ENCODE measurements at places on chromosomes 7 and 10.

GRCh38 chr7:157687845-157688532, 351.2 kb downstream of the DNAJB6 start:
- DNase-seq, result no peak

- DNase-seq, result no peak
These were observed 33.7 kb downstream of the ZNF777 start for GRCh38 chr7:149427096-149427680.

GRCh38 chr7:81811956-81812865, 42.4 kb upstream of the HGF start:
- DNase-seq, result no peak

DNA sequence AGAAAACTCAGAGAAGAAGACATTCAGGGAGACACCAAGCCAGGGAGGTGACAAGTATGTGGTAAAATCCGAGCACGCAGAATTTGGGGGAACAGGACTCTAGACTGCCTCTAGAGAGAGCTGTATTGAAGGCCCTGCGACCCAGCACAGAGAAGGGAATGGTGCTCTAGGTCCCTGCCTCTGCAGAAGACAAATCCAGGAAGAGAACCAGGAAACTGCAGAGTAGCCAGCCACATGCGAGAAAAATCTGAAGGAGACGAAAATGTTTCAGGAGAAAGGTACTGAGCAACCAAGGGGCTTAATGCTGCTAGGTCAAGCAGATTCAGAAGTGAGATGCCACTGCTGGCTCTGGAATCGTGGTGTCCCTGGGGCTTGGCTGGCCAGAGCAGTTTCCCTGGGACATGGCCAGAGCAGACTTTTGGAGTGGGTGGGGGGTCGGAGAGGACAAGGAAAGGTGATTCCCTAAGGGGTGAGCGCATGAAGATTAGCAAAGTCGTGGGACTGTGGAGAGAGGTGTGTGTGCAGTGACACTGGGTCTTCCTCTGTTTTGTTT, 158.0 kb upstream of the KLF6 start:
- no peak for DNase-seq

GRCh38 chr10:6621536-6621935, 41.5 kb upstream of the PRKCQ start:
- DNase-seq, result no peak

- DNase-seq, result no peak
These were observed 30.8 kb upstream of the UNCX start for GRCh38 chr7:1201916-1202315.

DNA sequence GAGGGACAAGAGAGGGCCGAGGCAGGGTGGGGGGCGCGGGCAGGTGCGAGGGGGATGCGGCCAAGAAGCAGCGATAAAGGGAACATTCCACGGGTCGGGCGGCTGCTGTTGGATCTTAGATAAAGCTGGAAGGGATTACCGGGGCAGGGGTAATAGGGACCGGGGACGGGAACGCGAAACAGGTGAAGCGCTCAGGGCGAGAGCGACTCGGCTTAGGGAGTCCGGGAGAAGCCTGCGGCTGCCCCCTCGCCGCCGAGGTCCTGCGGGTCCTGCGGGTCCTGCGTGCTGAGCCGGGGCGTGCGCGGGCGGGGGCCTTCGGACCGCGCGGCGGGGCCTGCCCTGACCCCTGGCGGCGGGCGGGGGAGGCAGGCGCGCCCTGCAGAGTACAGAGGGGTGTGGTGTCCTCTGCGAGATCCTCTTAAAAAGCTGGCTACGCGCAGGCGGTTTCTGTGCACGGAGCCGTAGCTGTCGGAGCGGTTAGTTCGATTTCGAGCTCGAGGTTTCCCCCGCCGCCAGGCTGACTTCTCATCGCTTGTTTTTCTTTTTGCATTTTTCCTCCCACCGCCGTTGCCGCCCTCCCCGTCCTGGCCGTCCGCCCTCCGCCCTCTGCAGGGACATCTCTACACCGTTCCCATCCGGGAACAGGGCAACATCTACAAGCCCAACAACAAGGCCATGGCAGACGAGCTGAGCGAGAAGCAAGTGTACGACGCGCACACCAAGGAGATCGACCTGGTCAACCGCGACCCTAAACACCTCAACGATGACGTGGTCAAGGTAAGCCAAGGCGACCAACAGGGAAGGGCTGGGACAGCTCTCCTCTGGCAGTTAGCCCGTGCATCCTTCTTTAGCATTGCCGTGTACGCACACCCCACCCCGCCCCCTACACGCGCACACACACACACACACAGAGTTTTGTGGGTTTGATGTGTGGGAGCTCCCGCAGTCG, 1.4 kb downstream of the CAV1 start:
- DNase-seq, result no peak

DNA sequence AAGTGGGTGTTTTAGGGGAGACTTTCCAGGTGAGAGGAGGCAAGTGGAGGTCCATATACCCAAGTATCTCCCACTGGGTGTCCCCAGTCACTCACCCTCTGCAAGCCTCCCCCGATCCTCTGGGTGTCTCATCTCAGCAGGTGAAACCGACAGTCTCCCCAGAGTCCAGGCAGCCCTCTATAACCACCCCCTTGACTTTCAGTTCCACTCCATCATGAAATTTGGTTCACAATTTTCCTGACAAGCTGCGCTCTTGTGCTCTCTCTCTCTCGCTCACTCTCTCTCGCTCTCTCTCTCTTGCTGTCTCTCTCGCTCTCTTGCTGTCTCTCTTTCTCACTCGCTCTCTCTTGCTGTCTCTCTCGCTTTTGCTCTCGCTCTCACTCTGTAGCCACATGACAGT, 8.1 kb upstream of the RABGEF1 start:
- DNase-seq, result no peak

GRCh38 chr7:48427671-48428070, 256.4 kb downstream of the ABCA13 start:
- DNase-seq, result no peak

DNA sequence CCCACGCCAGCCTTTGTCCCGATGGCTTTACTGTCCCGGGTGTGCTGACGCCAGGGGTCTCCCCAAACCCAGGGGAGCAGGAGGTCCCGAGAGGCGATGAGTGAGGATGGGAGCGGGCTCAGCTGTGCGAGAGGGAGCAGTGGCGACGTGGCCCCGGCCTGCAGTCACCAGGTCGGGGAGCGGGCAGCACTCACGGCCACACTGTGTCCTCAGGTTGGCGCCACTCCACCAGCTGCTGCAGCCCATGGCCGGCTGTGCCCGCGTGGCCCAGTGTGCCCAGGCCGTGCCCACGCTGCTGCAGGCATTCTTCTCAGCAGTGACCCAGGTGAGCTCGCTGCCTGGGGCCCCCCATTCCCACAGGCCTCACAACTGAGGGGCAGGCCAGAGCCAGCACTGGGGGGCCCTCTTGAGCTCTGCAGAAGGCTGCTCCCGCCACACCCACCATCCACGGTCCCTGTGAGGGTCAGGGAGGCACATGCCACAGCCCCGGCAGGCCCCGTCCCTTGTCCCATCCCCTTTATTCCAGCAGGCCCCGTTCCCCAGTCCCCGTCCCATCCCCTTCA, 13.3 kb downstream of the AP5Z1 start:
- no peak for DNase-seq

- DNase-seq, result no peak
These were observed 105.6 kb downstream of the ARID5B start for GRCh38 chr10:62007145-62007544.

All from stimulated activated CD4-positive, alpha-beta T cell treated with anti-CD3 and anti-CD28 coated beads, Interleukin-1b, Interleukin-23, amount 100 ng/mL, for 1 hour (primary cell).